Hematopoietic multipotent progenitor cell treated with erythropoietin and hydrocortisone succinate and interleukin-3 and kit ligand, for 8 days (in vitro differentiated cells): ENCODE measurements at places on chromosomes 5 and 9.
A peak's percentile ranks its signal among the peaks of the same experiment; 100 is the strongest.

GRCh38 chr5:60230456-60230855, 336.9 kb upstream of the PDE4D start:
- DNase-seq, result no peak

- peak; percentile 81 for DNase-seq
Observed at GRCh38 chr5:154038261-154038706, 426 bp downstream of the FAM114A2 start.

GRCh38 chr5:143037071-143037470, 266.9 kb downstream of the ARHGAP26 start:
- no peak for DNase-seq

GRCh38 chr9:105262497-105262896, 18.0 kb downstream of the SLC44A1 start:
- DNase-seq, result no peak

GRCh38 chr5:11386398-11386797, 517.8 kb downstream of the CTNND2 start:
- no peak for DNase-seq

- DNase-seq, result peak; percentile 47
Observed at GRCh38 chr5:75667586-75667985, 49.7 kb downstream of the POC5 start.

GRCh38 chr5:116466727-116467464, 107.7 kb downstream of the SEMA6A start:
- no peak for DNase-seq

- DNase-seq, result peak; percentile 68
Observed at GRCh38 chr9:133374612-133375115, 1.2 kb downstream of the SURF4 start.

DNA sequence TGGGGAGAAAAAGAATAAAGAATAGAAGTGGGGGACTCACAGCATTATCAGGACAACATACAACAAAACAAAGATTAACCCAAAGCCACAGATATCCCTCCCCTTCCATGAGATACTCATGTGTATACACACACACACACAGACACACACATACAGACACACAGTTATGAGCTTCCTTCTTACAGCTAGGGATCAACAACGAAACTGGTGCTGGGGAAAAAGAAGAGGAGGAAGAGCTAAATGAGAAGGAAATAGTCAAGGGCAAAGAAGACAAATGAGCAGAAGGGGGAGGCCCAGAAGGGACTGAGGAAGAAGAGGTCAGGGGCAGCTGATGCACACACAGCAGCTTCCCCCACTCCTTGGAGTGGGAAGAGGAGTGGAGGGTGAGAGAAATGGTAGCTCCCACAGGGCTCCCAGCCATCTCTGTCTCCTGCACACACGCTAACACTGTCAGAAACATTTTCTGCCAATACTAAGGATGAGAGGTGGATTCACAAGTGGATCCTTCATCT, 66.2 kb downstream of the SIL1 start:
- no peak for DNase-seq

- DNase-seq, result peak; percentile 84
Observed at GRCh38 chr5:32358611-32359010, 45.9 kb upstream of the MTMR12 start.

DNA sequence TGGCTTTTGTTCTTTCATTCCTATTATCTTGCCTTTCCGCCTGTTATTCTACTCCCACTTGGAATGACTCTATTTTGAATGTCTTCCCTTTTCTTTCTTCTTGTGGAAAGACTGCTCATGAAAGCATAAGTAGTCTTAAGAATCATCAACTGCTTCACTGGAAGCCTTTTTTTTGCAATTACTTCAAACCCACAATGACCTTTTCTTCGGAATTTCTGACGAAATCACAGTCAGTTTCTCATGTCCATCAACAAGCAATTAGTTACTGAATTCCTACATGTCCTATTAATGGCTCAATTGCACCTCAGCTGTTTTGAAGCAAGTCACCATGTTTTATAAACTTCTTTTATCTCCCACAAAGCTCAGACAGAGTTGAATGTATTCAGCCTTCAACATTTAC, 196.2 kb downstream of the TARS1 start:
- DNase-seq, result no peak

GRCh38 chr5:156154757-156155156, 172.2 kb upstream of the SGCD start:
- no peak for DNase-seq

DNA sequence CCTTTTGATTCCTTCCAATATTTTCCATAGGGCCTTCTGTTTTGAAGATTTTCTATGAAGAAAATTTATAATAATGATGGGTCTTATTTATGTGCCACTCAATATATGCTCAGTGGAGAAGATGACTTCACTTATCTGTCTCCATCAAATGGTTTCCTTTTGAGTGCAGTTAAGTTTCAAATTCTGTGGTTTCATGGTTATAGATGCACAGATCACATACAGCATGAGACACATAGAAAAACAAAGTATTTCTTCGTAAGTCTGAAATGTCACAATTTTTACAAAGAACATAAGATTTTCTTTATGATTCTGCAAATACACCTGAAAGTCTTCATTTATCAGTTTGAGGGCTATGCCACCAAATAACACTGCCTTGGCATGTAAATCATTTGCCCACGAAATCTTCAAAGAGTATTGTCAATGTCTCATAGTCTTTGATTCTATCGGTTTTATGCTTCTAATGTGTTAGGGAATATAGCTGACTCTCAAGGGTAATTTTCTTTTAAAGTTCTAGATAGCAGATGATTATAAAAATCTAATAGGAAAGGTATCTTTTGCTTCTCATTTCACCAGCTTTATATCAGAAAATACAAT, 14.1 kb downstream of the CFAP95 start:
- no peak for DNase-seq

- DNase-seq, result no peak
Observed at GRCh38 chr5:171867786-171868185, 82.2 kb downstream of the SMIM23 start.

DNA sequence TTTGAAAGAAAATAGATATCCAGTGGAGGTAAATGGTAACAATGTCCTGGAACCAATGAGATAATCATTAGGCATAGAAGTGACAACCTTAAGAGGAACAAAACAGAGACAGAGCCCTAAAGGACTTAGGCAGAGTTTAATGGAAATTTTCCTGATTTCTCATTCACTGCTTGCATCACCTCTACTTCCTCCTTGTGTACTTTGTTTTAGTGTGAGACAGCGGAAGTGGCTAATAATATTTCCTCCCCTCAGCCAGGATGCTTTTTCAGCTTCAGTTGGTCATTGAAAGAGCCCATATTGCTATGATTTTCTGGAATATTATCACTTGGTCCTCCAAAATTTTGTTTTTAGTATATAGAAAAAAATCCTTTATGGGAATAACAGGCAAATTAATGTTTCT, 153.4 kb upstream of the MPDZ start:
- DNase-seq, result no peak

GRCh38 chr9:103709366-103709765, 384.7 kb upstream of the SMC2 start:
- no peak for DNase-seq

- no peak for DNase-seq
Observed at GRCh38 chr9:14348373-14349145, 34.6 kb upstream of the NFIB start.

GRCh38 chr5:62974623-62975022, 396.0 kb downstream of the LRRC70 start:
- no peak for DNase-seq

GRCh38 chr5:67338421-67338820, 141.8 kb upstream of the CD180 start:
- DNase-seq, result no peak
